Globus pallidus (tissue), 1 donor: ENCODE measurements at places on chromosomes 6 and 20.

GRCh38 chr6:106630366-106630765, 988 bp downstream of the QRSL1 start:
- no peak for DNase-seq

GRCh38 chr20:7856756-7857155, 83.5 kb downstream of the HAO1 start:
- DNase-seq, result no peak

- DNase-seq, result no peak
These were observed 52.6 kb upstream of the SALL4 start for GRCh38 chr20:51854921-51855320.

- no peak for DNase-seq
These were observed 238.2 kb downstream of the ERMARD start for GRCh38 chr6:169989594-169989993.
